ENCODE measurements at places on chromosomes 4 and X.

DNA sequence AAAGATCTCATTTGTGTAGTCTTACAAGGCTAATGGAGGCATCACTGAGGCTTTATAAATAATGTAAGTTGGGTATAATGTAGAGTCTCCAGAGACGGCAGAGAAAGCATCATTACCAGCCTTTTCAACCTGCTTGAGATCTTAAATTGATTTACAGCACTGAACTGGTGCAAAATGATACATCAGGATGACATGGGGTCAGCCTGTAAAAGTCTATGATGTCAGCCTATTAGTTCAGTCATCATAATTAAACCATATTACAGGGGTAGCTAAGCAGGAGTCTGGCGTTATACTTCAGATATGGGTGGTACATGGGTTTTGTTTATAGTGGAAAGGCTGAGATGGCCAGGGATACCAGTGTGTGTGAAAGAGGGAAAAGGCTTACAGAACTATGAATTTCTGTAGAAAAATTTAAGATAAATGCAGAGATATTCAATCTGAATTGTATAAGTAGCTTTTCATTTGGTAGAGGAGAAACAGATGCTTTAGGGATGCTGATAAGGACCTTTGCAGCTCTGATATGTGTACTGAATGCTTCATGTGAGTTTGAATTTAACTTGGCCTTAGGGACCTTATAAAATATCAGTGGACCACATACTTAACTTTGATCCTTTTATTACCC, 2.7 kb downstream of the SMAD1 start:
- no peak for DNase-seq

- no peak for DNase-seq
These were observed 32.7 kb downstream of the IRF2 start for GRCh38 chr4:184441461-184442313.

DNA sequence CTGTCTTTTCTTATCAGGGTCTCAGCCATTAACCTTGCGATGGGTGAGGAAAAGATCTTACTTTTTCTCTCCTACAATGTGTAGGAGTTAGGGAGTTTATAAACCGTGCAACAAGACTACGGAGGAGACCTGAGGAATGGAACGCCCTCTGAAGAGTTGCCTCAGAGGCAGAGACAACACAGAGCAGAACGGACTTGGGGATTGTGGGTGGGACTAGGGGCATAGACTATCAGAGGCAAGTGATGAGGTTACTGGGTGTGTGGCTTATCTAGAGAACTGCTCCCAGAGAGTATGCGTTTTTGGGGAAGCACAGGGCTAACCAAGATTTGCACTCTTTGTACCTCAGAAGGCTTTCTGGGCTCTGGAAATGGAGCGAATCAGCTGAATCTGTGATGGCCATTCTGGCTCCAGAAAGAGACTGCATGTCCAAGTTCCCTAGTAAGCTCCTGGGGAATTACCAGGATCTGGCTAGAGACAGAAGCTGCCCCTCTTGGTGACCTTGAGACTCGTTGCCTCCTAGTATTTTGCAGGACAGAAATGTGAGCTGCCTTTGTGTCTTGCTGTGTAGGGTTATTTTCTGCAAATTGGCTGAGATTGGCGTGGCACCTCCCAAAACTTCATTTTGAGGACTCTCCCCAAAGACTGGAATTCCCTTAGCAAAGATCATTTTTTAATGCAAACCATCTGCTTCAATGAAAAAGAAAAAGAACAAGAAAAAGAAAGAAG, 118.9 kb downstream of the ARSF start:
- DNase-seq = no peak

GRCh38 chr4:185600801-185601434, 65.6 kb upstream of the PDLIM3 start:
- no peak for DNase-seq

- no peak for DNase-seq
These were observed 173.7 kb upstream of the GALNTL6 start for GRCh38 chr4:171639540-171639939.

DNA sequence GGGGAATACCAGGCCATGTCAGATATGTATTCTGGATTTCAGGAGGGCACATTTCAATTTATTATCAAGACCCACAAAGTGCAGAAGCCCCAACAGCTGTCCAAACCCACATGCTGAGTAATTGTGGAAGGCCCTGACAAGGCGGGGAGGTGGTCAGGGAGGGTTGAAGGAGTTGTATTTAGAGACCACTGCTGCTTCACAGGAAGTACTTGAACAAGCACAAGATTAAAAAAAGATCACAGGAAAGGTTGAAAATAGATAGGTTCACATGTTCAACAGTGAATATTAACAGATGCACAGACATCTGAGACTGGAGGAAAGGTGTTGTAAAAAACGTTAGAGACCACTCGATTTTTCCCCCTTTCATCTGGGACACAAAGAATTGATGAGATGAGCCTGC, 17.9 kb downstream of the ATP8A1 start:
- DNase-seq = no peak

DNA sequence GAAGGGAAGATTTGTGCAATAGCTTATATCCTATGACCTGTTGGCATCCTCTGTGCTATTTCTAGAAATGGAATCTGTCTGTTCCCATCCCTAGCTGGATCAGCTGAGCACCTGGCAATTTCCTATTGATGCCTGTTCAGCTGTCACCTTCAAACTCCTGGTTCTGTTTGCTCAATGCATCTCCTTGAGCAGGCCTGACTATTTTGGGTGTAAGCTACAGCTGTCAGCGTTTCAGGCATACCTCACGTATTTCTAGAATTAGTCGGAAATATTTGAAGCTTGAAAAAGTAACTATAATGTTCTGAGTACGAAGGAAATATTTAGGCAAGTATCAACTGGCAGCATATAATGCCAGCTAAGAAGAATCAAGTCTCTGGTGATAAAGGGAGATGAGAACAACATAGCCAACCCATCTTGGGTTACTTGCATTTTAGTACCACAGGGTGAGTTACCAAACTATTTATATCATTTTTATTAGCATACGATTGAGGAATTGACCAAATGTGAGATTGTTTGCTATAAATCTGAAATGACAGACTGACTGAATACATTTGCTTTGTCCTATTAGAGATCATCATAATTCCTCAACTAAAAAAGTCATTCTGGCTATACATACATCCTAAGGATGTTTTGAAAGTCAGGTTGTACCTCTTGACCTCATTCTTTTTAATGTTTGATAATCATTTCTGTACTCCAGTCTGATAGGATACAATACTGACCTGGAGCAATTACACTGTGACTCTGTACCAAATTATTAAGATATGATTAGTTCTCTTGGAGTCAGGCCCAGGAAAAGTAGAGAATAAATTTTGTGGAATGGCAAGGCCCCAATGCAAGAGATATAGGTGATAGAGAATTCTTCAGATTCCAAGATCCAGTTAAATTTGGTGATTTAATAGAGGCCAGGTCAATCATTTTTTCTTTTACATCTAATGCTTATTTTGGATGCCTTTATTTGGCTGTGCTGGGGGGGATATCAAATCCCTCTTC, 36.4 kb upstream of the PLAC1 start:
- DNase-seq = no peak

DNA sequence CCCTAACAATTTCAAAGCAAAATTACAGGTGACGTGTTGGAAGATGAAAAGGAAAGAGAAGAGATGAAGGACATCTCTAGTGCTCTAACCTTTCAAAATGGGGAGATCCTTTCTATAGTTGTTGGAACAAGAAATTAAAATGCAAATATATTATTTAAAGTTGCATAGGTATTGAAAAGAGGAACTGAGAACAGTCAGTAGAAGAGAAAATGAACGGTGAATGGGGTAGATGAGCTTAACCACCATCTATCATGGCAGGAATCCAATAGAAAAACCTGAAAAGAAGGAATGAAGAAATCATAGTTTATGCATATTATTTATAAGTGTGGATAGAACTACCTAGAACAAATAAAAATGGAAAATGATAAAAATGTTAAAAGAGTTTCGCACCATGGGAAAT, 42.0 kb downstream of the ANXA5 start:
- no peak for DNase-seq

DNA sequence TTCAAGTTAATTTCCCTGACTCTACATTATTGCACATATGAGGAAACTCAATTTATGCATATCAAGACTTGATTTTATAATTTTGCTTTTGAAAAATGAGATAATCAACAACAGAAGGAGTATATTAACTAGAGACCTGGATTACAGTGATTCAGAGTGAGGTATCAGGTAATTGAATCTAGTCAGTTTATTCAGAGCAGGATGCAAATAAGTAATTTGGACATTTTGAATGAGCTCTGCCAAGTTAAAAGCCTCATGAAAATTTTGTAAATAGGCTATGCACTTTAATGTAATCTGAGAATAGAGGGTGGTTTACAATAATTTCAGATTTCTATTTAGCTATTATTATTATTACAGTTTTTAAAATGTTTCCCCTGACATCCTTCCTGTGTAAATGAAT, 203.7 kb upstream of the EMCN start:
- no peak for DNase-seq

DNA sequence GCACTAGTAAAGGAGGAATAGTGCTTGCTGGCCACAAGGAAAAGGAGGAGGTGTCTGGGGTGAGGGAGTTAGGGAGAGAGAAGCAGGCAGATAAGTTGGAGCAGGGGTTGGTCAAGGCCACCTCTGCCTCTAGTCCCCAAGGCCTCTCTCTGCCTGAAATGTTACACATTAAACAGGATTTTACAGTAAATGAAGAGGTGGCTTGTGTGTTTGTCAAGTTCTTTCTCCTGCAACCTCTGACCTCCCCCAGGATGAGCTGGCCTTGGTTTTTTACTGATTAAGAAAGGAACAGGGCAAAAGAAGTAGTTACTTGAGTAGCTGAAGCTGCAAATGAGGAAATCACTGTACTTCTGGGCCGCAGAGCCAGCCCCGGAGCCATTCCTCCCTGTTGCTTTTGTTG, 2.0 kb downstream of the GJB1 start:
- DNase-seq = no peak

DNA sequence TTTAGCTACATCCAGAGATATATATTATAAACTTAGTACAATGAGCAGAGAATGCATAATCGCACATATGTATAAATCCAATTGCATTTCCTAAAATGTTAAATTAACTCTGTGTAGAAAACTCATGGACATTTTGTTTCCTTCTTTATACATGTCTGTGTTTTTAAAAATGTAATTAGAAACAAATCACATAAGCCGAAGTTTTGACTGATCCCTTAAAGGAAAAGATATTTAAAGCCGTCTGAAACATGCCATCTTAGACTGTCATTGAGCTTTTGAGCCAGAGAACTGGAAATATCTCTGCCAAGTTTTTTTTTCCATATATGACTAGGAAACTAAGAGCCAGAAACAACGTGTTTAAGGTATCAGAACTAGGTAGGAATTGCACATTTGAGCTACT, 107.0 kb downstream of the ARAP2 start:
- no peak for DNase-seq

DNA sequence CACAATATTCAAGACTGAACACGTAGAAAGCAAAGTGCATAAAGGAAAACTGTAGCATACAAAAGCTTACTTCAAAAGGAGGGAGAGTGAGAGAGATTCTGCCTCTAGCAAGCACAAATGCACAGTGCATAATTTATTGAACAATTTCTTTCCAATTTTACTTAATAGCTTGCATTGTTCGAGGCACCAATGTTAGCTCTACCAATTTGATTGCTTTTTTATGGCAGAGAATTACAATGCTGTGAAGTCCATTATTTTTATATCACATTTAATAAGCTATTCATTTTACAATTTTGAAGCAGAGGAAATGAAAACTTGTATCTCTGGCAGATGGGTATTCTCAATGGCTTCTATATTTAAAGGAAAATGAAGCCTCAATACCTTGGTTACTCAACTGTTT, 331.7 kb downstream of the GPM6A start:
- DNase-seq = no peak

GRCh38 chr4:6116696-6117285, 83.6 kb downstream of the JAKMIP1 start:
- DNase-seq = no peak

- no peak for DNase-seq
These were observed 175.7 kb upstream of the MXRA5 start for GRCh38 chrX:3522101-3522650.

- DNase-seq = no peak
These were observed 52.8 kb downstream of the PDLIM5 start for GRCh38 chr4:94504545-94504944.

DNA sequence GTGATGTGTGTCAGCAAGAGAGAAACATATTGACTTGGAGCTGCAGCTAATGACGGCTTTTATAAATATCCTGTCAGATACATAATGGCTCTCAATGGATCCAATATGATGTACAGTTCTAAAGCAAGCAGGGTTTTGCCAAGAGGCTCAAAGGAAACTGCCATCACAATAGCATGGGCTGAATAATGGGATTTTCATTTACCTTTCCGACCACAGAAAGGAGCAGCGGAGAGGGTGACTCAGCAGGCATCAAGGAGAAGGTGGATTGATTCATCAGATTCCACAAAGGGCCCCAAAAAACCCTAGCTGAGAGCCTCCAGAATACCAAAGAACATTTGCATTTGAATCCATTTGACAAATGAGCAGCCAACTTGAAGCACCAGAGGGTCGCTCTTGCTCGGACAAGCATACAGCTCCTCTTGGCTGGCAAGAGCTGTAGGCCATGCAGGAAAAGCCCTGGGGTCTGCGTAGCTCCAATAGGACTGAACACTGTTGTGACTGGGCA, 355.7 kb upstream of the NOCT start:
- no peak for DNase-seq

GRCh38 chrX:151488677-151489076, 74.8 kb upstream of the PASD1 start:
- no peak for DNase-seq

DNA sequence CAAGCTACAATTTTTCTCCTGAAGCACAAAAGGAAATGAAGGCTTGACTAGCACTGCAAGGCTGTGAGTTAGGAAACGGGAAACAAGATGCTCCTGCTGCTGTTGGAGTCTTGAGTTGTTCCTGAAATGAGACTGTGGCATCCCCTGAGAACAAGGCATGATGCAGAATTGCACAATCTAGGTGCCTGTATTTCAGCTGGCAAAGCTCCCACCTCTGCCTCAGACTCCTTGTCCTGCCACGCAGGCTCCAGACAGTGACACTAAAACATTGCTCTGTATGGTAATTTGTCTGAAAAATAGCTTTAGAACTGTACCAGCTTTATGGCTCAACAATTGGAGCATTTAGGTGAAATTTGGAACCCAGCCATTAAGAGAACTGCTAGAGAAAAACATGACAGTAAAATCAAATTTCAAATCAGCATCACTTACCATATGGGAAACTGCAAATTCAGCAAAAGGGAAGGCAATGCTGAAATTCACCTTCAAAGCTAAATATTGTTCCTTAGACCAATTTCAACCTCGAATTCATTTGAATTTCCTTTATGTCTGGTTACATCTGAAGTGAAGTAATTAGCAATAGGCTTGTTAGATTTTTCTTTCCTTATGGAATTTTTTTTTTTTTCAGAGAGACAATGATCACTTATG, 103.4 kb downstream of the MFAP3L start:
- no peak for DNase-seq

- DNase-seq = no peak
These were observed 64.3 kb downstream of the CPZ start for GRCh38 chr4:8656711-8657380.

GRCh38 chr4:8117278-8117682, 41.3 kb downstream of the ABLIM2 start:
- no peak for DNase-seq

- DNase-seq = no peak
These were observed 197.3 kb downstream of the OR13H1 start for GRCh38 chrX:131741103-131741581.

GRCh38 chr4:5048721-5049120, 2.6 kb upstream of the STK32B start:
- DNase-seq = no peak
